ENCODE measurements at places on chromosomes 3 and 15.

DNA sequence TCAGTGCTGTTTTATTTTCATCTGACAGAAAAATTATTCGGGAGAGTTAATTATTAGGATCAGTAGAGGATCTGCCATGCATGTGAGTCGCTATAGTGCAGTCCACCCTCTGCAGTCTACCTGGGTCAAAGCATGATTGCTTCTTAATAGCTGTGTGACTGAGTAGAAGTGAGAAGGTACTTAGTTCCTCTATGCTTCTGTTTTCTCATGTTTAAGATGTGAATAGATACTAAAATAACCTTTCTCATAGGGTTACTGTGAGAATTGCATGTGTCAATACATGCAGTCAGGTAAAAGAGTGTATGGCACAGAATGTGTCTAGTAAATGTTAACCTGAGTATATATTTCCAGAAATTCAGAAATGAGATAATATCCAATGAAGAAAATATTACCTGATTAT, 435.7 kb downstream of the NAALADL2 start:
- no peak for DNase-seq

DNA sequence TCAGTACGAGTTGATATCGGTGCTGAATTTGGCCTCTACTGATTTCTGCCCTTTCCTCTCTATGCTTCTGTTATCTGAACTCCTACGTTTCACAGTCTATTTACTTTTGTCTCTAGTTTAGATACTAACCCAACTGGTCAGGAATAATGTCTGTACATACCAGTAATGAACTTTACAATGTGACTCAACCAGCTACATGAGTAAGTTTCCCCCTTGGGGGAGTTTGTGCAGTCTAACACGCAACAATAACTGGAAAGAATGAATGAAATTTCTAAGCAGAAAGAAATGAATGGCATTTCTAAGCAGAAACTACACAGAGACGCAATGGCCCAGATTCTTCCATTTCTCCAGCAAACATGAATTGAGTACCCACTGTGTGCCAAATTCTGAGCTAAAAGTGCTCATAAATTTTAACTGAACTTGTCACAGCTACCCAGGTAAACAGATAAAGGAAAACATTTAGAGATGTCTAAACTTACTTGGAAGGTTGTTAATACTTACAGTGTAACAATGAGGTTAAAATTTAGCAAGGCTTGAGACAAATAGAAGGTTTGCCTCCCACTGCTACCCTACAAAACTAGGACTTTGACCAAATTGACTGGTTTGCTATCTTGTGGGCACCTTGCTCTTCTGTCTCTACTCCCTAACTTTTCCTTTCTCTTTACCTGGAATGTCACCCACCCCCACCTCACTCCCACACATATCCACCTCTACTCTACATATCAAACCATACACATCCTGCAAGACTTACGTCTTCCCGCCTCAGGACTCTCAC, 11.6 kb downstream of the UPK1B start:
- no peak for DNase-seq

GRCh38 chr3:190605385-190605784, 91.5 kb downstream of the IL1RAP start:
- no peak for DNase-seq

- DNase-seq = peak; percentile 1
Observed at GRCh38 chr15:63232405-63232804, 43.0 kb downstream of the RAB8B start.

GRCh38 chr3:169170456-169170855, 493.1 kb downstream of the MECOM start:
- no peak for DNase-seq

- no peak for DNase-seq
Observed at GRCh38 chr3:159786489-159787177, 202.0 kb upstream of the IL12A start.

- DNase-seq = no peak
Observed at GRCh38 chr3:188194332-188194731, 40.4 kb downstream of the LPP start.

GRCh38 chr3:49244581-49245205, 32.3 kb downstream of the C3orf62 start:
- DNase-seq = no peak

GRCh38 chr3:42698911-42699230, 3.7 kb downstream of the HHATL start:
- DNase-seq = no peak
